ENCODE measurements at places on chromosomes 7 and 10.
A peak's percentile ranks its signal among the peaks of the same experiment; 100 is the strongest.

DNA sequence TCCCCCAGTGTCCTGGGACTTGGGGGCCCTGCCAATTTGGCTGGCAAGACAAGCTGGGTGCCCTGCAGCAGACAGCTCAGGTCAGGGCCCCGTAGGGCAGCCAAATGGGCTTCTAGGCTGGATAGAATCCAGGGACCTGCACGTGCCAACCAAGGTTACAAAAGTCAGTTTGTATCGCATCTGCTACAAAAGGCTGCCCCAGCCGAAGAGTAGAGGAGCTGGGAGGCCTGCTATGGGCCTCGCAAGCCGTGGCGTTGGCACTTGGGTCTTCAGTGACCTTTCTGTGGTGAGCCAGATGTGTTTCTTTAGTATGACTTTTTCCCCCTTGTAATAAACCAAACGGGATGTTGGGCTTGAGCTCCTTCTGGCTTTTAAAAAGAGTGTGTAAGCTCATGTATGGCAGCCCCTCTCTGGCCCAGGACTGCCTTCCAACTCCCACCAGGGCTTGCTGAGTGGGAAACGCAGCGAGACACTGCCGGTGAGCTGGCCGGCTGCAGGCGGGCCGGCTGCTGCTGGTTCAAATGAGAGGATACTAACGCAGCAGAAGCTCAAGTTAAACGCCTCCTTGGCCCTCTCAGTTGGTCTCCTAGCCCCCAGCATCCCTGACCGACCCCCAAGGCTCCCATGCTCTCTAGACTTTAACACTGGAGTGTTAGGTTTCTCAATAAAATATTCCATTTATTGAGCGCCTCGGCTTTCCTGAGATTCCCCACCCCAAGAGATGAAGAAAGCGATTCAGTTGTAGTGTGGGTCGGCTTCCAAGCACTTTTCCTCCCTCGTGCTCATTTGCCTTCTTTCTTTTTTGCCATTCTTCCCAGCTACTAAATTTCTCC lies 3.1 kb upstream of the HOXA10 start:
- no peaks in the 10 kb centered on the region for H3K36me3 ChIP-seq
- peaks cover 31% of the 10 kb centered on the region for H3K4me1 ChIP-seq
- no peak overlapping the region for H3K4me3 ChIP-seq
- DNase-seq, result peak; percentile 55

- H3K27ac ChIP-seq, result no peak overlapping the region
- no peaks in the 10 kb centered on the region for H3K36me3 ChIP-seq
- H3K4me3 ChIP-seq, result no peak overlapping the region
Observed at GRCh38 chr10:71432956-71433767, 36.4 kb downstream of the CDH23 start.

DNA sequence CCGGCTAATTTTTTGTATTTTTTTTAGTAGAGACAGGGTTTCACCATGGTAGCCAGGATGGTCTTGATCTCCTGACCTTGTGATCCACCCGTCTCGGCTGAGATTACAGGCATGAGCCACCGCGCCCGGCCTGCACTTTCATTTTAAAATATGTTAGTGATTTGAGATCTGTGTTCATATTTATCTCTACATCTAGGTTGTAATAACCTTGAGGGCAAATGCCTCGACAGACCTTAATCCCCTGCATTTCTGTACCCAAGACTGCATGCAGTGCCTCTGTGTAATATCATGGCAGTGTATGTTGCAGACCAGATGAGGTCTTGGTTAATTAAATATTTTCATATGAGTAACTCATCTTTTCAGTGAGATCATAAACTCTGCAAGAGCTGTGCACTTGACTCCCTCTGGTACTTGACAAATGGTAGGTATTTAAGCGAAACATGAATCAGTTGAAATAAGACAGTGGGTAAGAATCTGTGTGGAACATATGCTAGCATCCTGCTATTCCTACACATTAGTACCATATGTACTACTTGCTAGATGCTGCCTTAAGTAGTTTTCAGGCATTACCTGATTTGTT lies 673.9 kb upstream of the ANKRD30A start:
- no peaks in the 10 kb centered on the region for H3K36me3 ChIP-seq
- H3K27me3 ChIP-seq, result no peaks in the 10 kb centered on the region
- DNase-seq, result no peak
- H3K4me1 ChIP-seq, result no peaks in the 10 kb centered on the region
- no peak overlapping the region for H3K27ac ChIP-seq

- DNase-seq, result no peak
- peaks cover 7% of the 10 kb centered on the region for H3K4me1 ChIP-seq
- H3K27ac ChIP-seq, result no peak overlapping the region
Observed at GRCh38 chr7:84091318-84091717, 103.3 kb downstream of the SEMA3A start.

GRCh38 chr10:11772575-11773288 lies 30.6 kb downstream of the ECHDC3 start:
- H3K4me1 ChIP-seq, result no peaks in the 10 kb centered on the region
- DNase-seq, result peak; percentile 54
- no peak overlapping the region for H3K27ac ChIP-seq
- H3K36me3 ChIP-seq, result no peaks in the 10 kb centered on the region
- H3K27me3 ChIP-seq, result no peaks in the 10 kb centered on the region

DNA sequence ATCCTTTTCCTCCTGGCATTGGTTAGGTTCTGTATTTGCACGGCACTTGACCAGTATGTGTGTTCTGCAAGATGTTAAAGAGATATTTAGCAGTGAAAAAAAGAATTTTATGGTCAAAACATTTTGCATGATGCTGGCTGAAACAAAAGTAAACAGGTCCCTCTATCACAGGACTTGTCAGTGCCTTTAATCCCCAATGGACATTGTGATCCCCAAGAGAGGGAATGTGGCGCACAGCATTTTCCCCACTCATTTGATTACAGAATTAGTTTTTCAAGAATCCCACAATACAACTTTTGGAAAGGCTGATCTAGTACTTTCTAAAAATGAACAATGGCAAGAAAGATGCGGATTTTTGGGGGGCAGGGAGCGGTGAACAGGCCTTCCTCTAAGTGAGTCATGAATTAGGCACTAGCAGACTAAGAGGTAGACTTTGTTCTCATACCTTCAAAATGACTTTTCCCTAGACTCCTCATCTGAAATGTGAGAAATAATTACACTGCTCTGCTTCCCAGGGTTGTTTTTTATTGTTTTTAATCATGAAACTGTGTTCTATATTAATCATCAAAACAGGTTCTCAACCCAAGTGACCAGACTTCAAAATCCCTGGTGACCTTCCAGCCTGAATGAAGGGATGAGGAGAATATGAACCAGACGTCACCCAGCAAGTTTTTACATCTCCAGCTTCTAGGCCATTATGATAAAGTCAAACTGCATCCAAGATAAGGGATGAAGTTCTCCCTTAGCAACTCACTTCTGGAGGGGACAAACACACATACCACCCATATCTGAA lies 8.6 kb downstream of the FBXW4 start:
- peaks cover 29% of the 10 kb centered on the region for H3K4me1 ChIP-seq
- no peak for DNase-seq
- no peaks in the 10 kb centered on the region for H3K36me3 ChIP-seq
- H3K4me3 ChIP-seq, result no peak overlapping the region

DNA sequence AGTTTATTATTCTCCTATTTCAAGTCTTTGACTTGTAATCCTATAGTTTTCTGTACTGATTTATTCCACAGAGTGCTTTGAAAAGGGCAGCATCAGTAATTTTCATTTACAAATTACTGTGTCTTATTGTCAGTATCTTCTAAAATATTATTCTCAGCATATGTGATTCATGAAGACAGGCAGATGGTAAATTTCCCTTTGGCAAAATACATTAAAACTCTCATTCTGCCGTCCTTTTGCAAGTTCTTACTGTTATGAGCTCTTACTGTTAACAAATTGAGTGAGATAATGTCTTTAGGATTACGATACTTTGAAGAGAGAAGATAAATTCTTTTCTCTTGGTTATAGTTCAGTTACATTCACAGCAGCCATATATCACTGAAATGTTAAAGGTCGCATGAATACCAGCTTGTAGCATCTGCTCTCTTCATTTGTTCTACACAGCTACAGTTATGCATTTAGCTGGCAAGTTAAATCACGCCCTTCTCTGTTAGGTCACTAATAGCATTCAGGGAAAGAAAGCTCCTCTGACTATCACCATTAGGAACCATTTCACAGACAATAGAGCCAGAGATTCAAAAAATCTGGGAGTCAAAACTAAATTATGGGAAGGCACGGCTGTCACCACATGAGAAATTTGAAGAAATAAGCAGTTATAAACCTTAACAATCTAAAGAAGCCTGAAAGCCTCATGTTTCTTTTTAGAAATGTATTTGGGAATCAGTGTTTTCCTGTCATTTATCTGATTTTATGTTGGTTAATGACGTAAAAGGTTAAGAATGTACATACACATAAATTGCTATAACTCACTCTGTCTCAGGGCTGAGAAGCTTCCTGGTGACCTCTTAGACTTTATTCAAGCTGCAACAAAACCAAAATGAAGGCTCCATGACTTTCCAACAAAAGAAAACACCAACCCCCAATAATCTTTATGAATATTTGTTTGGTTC lies 109.6 kb upstream of the SP4 start:
- H3K27me3 ChIP-seq, result no peaks in the 10 kb centered on the region
- H3K36me3 ChIP-seq, result no peaks in the 10 kb centered on the region
- no peak for DNase-seq
- H3K27ac ChIP-seq, result no peak overlapping the region
- no peak overlapping the region for H3K4me3 ChIP-seq
- H3K4me1 ChIP-seq, result no peaks in the 10 kb centered on the region

DNA sequence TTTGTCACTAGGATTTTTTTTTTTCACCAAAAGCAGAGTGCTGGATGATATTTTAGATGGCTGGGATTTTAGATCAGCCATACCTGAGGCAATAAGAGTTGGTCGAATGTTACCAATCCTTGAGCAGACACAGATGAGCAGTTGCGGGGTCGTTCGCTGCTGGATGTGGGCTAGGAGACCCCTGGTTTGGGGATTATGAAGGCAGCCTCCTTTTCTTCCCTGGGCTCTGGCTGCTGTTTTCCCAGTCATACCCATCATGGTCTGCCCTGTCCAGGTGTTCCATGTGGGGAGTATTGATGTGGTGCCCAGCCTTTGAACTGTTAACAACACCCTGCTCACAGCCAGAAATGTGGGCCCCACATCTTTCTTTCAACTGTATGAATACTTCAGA lies 5.0 kb downstream of the PTPRE start:
- no peak for DNase-seq
- H3K4me1 ChIP-seq, result peaks cover 22% of the 10 kb centered on the region
- H3K27ac ChIP-seq, result no peak overlapping the region
- H3K4me3 ChIP-seq, result no peak overlapping the region
- no peaks in the 10 kb centered on the region for H3K36me3 ChIP-seq

DNA sequence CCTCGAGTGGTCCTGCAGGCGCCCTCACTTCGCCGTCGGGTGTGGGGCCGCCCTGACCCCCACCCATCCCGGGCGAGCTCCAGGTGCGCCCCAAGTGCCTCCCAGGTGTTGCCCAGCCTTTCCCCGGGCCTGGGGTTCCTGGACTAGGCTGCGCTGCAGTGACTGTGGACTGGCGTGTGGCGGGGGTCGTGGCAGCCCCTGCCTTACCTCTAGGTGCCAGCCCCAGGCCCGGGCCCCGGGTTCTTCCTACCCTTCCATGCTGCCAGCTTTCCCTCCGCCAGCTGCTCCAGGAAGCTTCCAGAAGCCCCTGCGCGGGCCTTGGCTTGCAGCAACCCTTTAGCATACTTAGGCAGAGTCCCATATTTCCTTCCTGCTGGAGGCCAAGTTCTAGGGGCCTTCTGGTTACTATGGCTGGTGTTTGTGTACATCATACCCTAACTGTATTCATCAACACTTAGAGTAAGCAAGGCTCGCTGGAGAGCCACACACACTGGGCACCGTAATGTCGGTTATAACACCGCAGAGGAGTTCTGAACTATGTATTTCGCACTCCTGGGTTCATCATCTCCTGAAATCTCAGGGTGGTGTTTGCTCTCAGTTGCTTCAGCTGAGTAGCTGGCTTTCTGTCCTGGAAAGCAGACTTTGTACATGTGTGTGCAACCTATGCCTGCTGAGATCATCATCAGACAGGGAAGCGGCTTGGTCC lies 471 bp downstream of the MGMT start:
- H3K27me3 ChIP-seq, result no peaks in the 10 kb centered on the region
- peak overlapping the region; percentile 83 for H3K27ac ChIP-seq
- DNase-seq, result no peak
- peaks cover 14% of the 10 kb centered on the region for H3K4me1 ChIP-seq

DNA sequence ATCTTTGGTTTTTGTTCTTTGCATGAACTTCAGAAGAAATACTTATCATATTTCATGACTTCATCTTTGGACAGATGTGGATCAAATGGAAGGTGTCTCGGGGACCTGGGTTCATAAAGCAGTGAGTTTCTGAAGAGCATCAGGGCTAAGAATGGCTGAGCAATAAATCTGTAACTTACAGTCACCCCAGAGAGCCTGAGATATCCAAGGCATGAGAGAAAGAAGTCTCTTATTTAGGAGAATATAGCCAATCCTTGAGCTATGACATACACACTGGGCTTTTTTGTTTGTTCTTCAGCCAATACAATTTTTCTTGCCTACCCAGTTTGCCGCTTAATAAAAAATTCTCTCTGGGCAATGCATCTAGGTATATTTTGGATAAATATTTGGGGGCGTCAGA lies 252.6 kb upstream of the INHBA start:
- no peaks in the 10 kb centered on the region for H3K36me3 ChIP-seq
- peak overlapping the region; percentile 55 for H3K27ac ChIP-seq
- peaks cover 26% of the 10 kb centered on the region for H3K4me1 ChIP-seq
- no peak for DNase-seq
- H3K4me3 ChIP-seq, result no peak overlapping the region

GRCh38 chr7:5193880-5194279 lies 3.8 kb downstream of the WIPI2 start:
- H3K27ac ChIP-seq, result no peak overlapping the region
- H3K4me3 ChIP-seq, result no peak overlapping the region
- no peaks in the 10 kb centered on the region for H3K27me3 ChIP-seq

DNA sequence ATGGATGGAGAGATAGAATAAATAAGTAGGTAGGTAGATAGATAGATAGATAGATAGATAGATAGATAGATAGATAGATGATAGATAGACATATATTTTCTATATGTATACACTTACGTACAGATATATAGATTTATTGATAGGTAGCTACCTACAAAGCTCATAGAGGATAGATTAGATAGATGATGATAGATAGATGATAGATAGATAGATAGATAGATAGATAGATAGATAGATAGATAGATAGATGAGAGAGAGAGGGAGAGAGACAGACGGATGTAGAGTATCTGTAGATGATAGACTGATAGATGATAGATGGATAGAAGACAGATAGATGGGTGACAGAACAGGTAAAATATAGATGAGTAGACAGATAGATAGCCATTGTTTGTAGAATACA lies 191.3 kb upstream of the PFKP start:
- H3K27ac ChIP-seq, result no peak overlapping the region
- no peak for DNase-seq
- no peaks in the 10 kb centered on the region for H3K36me3 ChIP-seq
- no peaks in the 10 kb centered on the region for H3K27me3 ChIP-seq
